Cardiac fibroblast (primary cell): ENCODE measurements at places on chromosomes 6 and 20.

DNA sequence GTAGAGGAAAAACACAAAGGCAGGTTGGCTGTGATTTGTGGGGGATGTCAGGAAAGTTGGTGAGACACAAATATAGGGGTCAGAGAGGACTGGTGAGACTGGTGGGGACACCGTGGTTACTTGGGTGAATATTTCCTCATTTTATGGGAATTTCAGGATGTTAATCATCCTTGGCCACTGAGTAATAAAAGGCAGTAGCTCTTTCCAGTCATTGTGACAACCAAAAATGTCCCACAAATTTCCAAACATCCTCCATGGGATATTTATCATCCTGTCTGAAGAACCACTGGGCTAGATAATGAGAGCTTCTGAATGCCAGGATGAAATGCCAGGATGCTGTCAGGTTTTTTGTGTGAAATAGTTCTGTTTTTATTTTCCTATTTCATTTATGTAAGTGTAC is 374.1 kb downstream of the CD109 start:
- DNase-seq: no peak

DNA sequence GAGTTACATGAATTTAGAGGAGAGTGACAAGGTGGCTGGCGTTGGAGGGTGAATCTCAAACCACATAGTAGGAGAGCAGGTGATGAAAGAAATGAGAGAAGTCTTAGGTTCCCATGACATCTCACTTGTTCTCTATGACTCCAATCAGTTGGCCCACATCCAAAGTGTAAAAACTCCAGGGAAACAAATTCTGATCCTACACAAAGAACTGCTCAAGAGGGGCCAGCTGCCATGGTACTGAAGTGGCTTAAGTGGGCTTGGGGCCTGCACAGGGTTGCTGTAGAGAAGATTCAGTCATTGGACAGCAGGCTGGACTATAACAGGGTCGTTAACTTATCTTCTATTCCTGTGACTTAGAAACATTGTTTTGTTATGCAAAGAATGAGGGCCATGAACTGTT is 7.6 kb upstream of the ADGRF4 start:
- no peak for DNase-seq

DNA sequence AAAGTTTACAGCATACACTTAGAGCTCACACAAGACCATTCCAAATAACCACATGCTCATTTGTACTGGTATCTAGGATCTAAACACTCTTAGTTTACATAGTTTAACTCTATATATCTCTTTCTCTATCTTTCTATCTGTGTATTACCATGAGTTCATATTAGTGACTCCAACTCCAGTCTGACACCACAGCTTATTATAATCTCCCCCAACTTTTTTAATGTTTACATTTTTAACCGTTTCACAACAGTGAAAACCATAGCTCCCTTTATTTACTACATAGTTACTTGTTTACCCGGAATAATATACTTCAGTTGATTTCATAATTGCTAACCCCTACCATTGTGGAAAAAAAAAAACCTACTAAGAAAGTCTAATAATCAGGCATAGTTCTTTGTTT is 362.4 kb upstream of the RGS17 start:
- DNase-seq: no peak

DNA sequence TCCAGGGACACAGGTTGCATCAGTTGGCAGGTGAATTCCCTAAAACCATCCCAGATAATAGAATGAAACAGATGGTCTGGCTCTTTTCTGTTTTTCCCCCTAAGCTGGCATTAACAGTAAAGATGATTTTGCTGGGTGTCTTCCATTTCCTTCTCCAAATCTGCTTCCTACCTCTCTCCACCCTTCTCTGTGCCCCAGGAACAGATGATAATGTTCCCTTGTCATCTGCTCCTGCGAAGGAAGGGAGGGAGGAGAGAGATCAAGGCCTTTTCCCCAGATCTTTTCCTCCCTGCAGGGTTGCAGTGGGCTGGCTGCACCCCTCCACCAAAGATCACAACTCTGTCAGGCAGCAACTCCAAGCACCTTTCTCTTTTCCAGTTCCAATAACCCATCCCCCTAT is 156.5 kb upstream of the PRDM1 start:
- no peak for DNase-seq

GRCh38 chr20:38833154-38833856 is 27.8 kb downstream of the PPP1R16B start:
- no peak for DNase-seq

GRCh38 chr6:110250838-110251237 is 70.6 kb downstream of the CDC40 start:
- DNase-seq: no peak
